ENCODE measurements at places on chromosomes 1 and 21.

DNA sequence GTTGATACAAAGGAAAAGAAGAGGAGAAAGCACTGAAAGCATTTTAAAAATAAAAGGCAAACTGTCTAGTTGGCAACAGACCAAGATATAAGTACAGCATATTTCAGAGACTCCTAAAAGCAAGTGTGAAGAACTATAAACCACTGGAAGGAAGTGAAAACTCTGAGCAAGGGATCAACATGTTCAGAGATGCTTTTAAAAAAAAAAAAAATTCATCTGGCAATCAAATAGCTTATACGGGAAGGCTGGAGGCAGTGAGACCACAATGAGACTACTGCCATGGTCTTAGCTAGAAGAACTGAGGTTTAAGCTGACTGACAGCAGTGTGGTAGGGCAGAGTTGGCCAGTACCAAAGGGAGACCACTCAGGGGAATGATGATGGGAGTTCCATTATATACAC lies 124.3 kb downstream of the VAV3 start:
- no peak for DNase-seq

DNA sequence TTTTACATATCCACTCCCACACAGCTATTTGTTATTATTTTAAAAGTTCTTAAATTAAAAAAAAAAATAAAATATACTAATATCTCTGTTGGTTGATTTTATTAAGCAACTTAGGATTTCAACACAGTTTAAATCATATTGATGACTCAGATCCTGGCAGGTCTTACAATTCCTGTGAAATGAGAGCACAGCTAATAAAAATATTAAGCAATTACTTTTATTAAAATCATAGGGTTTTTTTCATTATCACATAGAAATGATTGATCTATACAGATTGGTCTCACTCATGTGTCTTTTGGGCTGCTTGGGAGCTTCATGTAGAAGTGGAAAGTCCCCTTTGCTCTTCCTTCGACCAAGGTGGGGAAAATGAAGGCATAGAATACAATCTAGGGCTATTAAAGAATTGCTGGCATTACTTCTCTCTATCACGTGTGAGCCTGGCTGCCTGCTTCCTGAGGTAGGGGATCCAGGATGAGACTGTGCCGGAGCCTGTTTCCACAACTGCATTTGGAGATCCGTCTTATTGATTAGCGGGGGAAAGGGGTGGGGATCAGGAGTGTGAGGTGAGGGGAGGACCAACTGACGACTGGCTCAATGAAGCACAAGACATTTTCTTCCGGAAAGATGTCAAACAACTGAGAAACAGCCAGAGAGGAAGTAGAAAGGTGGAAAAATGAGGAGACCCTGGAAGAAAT lies 858.0 kb downstream of the USP25 start:
- no peak for DNase-seq

DNA sequence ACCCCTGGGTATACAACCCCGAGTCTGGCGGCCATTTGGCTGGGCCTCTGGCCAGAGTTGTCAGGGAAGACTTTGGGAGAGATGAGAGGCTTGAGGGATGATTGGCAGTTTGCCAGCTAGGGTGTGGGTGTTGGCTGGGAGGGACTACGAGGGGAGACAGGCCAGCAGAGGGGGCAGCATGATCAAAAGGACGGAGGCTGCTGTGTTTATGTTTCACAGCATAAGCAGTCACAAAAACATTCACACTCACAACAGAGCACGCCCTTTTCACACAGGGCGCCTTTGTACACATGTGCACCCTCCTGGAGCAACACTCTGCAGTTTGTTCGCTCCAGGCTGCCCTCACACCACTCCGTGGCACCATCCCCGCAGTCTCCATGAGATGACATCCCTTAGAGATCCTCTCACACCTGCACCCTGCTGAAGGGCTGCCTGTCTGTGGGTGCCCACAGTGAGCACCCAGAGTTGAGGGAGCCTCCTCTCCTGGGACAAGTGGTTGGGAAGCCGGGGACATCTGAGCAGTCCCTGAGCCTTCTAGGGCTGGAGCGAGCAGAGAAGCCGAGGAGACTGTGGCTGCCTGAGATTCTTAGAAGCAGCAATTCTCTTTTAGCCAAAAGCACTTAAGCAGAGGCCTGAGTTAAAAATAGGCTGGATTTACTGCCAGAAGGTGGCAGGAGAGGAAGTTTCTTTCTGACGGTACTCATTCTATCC lies 15.4 kb downstream of the EFNA3 start:
- DNase-seq: peak; percentile 40

- no peak for DNase-seq
Observed at GRCh38 chr1:69852151-69852550, 284.4 kb downstream of the LRRC7 start.

DNA sequence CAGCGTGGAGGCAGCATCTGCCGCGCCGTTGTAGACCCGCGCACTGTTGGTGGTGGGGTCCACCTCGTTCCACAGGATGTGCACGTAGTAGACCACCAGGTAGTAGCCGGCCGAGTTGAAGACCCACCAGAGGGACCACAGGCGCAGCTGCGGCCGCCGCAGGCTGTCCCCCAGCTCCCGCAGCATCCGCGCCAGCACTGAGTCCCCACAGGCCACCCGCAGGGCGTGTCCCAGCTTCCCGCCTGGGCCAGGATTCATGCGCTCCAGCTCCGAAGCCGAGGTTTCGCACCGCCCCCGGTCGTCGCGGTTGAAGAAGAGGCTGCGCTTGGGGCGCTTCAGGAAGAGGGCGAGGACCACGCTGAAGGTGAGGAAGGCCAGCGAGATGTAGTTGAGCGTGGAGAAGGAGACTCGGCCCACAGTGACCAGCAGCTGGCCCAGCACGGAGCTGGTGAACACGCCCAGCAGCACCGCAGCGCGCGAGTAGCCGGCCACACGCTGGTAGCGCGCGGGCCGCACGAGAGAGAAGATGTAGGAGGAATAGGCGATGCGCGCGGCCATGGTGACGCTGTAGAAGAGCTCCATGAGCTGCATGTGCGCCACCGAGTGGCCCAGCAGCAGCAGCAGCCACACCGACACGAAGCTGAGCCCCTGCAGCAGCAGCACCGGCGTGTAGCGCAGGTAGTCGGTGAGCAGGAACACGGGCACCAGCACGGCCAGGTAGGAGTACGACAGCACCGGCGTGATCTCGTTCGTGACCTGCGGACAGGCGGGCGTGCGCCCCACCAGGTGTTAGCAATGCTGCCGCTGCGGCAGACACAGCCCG lies 10.6 kb downstream of the SLC19A1 start:
- no peak for DNase-seq

DNA sequence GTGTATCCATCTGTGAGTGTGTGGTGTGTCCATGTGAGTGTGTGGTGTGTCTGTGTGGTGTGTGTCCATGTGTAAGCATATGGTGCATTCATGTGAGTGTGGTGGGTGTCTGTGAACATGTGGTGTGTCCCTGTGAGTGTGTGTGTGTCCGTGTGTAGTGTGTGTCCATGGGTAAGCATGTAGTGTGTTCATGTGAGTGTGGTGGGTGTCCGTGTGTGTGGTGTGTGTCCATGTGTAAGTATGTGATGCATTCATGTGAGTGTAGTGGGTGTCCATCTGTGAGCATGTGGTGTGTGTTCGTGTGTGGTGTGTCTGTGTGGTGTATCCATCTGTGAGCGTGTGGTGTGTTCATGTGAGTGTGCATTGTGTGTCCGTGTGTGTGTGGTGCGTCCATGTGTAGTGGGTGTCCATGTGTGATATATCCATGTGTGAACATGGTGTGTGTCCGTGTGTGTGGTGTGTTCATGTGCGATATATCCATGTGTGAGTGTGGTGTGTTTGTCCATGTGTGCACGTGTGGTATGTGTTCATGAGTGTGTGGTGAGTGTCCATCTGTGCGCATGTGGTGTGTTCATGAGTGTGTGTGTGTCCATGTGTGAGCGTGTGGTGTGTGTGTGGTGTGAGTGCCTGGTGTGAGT lies 12.3 kb downstream of the SLC19A1 start:
- DNase-seq: no peak

GRCh38 chr1:185351734-185352466 lies 34.9 kb upstream of the IVNS1ABP start:
- DNase-seq: no peak

GRCh38 chr1:214850432-214851050 lies 232.0 kb upstream of the KCNK2 start:
- no peak for DNase-seq

- DNase-seq: no peak
Observed at GRCh38 chr1:46569884-46570725, 18.7 kb upstream of the KNCN start.

GRCh38 chr1:46639547-46639946 lies 22.9 kb upstream of the MOB3C start:
- DNase-seq: no peak

DNA sequence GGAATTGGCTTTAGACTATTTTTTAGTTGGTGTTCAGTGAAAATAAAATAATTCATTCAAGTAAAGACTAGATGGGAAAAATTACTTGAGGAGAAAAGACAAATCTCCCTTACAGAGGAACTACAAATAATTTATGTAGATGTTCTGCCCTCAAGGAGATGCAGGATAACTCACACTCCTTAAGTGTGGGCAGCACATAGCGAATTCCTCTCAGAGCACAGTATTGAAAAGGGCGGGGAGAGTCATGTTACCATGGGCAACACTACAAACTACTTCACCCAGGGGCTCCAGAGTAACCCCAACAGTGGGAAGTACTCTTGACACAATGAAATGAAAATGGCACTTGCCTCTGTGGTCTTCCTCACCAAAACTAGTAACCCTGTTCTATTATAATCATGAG lies 20.6 kb upstream of the LAMC2 start:
- DNase-seq: no peak

DNA sequence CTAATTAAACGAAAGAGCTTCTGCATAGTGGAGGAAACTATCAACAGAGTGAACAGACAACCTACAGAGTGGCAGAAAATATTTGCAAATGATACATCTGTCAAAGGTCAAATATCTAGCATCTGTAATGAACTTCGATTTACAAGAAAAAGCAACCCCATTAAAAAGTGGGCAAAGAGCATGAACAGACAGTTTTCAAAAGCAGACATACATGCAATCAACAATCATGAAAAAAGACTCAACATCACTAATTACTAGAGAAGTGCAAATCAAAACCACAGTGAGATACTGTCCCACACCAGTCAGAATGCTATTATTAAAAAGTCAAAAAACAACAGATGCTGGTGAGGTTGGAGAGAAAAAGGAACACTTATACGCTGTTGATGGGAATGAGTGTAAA lies 103.2 kb downstream of the MAGI3 start:
- DNase-seq: no peak

DNA sequence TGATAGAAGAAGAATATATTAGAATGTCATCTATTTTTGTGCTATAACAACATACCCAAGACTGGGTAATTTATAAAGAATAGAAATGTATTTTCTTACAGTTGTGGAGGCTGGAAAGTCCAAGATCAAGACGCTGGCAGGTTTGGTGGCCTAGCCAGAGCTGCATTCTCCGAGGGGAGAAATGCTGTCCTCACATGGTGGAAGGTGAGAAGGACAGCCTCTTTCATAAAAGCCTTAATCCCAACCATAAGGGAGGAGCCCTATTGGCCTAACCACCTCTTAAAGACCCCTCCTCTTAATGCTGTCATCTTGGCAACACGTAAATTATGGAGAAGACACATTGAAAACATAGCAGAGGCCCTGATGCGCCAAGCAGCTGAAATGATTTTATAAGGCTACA lies 60.1 kb upstream of the KAZN start:
- no peak for DNase-seq
